ENCODE measurements at places on chromosomes 2 and 18. TPM values are rescaled to one million over a fixed set of nuclear protein-coding genes. Genes with fewer than 3 reads are reported as not detected.

GRCh38 chr2:172066394-172066886 is 18.9 kb upstream of the DLX1 start:
- DNase-seq: no peak

Gene NTSR2
- not detected for total RNA-seq

GRCh38 chr18:35749701-35750100 is 168.2 kb downstream of the GALNT1 start:
- peak; percentile 17 for DNase-seq

- no peak for DNase-seq
Observed at GRCh38 chr2:54549917-54550518, 93.9 kb downstream of the SPTBN1 start.

Gene AAMP
- 191 TPM for total RNA-seq
